ENCODE measurements at places on chromosomes 12 and 14.

DNA sequence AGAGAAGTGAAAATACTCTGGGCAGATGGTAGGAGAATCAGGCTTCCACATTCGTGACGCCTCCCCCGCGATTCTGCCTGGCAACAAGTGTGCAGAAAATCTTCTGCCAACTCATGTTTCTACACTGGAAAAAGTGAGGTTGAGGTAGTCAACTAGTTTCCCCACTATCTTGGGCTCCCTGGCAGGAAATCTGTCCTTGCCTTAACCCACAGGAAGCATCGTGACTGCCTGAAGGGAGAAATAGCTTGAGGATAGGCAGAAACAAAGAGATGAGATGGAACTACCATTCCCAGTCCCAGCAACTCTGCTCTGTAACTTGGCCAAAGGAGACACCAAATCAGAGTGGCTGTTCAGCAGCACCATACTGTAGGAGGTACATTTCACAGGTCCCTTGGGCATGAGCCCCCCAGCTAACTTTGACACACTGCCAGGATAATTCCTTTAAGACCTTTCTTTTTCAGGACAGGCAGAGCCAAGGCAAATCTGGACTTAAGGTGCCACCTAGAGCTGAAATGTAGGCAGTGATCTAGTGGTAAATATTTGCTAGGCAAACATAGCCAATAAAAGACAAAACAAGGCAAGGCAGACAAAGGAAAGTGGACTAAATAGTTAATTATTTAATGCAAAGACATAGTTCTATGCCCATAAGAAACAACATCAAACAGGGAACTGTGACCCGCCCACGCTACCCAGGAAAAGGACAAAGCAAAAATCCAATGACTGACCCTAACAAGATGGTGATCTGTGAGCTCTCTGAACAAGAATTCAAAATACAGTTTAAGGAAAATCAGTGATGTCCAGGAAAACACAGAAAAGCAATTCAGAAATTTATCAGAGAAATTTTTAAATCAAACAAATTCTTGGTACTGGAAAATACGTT is 205.1 kb downstream of the PTPRO start:
- no peak for DNase-seq

GRCh38 chr14:21924479-21924878 is 250.9 kb upstream of the OR4E1 start:
- no peak for DNase-seq

- DNase-seq = no peak
Observed at GRCh38 chr12:57208631-57209282, 7.8 kb upstream of the NXPH4 start.

- DNase-seq = no peak
Observed at GRCh38 chr12:46472893-46473633, 100.5 kb upstream of the SLC38A2 start.
